ENCODE measurements at places on chromosomes 16 and 17.

GRCh38 chr16:23597003-23597756 is 1.1 kb upstream of the NDUFAB1 start:
- DNase-seq, result peak; percentile 38

GRCh38 chr17:49575679-49576087 is at the start of gene NXPH3:
TSS of gene NXPH3 (plus strand) at chr17:49575871. CDS start at chr17:49576220, 349 bp downstream.
- no peak for DNase-seq

DNA sequence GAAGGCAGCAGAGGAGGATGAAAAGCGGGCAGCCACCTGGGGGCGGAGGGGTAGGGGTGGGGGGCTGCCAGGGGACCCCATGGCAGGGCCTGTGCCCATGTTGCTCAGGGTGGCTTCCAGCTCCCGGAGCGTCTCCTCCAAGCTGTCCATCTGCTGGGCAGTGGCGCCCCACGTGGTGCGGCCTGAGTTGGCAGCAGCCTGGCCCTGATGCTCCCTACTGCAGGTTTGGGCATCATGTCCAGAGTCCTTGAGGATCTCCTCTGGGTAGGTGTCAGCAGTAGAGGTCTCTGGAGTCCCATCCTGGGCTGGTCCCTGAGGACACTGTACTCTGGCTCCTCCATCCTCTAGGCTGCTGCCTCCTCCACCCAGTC is 60.9 kb downstream of the SRCIN1 start:
- no peak for DNase-seq

GRCh38 chr17:39533891-39534290 is 72.6 kb downstream of the CDK12 start:
- DNase-seq, result no peak

DNA sequence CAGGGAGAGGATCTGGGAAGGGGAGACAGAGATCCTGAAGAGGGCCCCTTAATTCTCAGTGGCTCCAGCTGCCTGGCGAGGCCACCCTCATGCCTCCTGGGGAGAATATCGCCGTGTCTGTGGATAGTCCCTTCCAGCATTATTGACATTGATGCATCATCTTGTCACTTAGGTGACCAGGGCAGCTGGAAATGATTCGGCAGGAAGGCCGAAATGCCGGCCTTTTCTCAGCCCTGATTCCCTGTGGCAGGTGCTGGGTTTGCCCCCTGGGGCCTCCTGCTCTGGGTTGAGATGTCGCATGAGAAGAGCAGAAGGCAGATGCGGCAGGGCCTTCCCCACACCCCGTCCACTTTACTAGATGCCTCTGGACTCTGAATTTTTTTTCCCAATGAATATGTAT is 89.5 kb downstream of the RAP1GAP2 start:
- no peak for DNase-seq

- no peak for DNase-seq
Measured at GRCh38 chr17:4220655-4221054, 43.1 kb downstream of the ANKFY1 start.

DNA sequence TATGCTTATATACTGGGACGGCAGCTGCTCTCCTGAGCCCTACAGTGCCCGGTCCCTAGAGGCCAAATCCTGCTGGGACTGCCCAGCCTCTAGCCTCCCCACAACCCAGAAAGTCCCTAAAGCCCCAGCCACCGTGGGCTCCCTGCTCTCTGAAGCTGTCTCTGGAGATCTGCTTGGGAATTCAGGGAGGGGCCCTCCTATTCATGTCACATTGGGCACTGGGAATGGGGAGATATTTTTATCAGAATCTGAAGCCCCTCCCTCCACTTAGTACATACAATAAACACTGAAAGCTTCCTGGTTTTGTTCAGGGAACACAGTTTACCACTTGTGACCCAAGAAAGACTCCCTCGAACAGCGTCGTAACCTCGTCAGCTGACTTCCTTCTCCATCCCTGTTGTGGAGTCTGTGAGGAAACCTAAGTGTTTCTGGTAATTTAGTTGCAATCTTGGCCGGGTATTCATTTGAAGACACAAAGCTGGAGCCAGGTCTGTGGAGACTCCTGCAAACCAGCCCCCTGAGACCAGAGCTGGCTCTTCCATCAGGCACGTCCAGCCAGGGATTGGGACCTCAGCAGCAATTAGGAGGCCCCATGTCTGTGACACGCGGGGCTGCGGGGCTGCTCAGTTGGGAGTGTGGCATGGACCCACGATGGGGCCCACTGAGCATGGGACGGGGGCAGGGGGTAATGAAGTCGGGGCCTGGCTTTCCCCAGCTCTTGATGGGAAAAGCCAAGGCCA is 38.5 kb downstream of the PGS1 start:
- no peak for DNase-seq

- no peak for DNase-seq
Measured at GRCh38 chr16:70302745-70303144, 3.8 kb downstream of the DDX19B start.

- DNase-seq, result no peak
Measured at GRCh38 chr16:75000481-75001081, 1.8 kb downstream of the ZNRF1 start.

GRCh38 chr16:10561425-10561824 is 19.0 kb downstream of the EMP2 start:
- DNase-seq, result no peak

GRCh38 chr17:77189148-77189547 is 48.4 kb downstream of the SEC14L1 start:
- DNase-seq, result no peak

- no peak for DNase-seq
Measured at GRCh38 chr16:11024333-11025053, 80.1 kb downstream of the CLEC16A start.

GRCh38 chr17:27990100-27990499 is 52.4 kb upstream of the NLK start:
- DNase-seq, result no peak

DNA sequence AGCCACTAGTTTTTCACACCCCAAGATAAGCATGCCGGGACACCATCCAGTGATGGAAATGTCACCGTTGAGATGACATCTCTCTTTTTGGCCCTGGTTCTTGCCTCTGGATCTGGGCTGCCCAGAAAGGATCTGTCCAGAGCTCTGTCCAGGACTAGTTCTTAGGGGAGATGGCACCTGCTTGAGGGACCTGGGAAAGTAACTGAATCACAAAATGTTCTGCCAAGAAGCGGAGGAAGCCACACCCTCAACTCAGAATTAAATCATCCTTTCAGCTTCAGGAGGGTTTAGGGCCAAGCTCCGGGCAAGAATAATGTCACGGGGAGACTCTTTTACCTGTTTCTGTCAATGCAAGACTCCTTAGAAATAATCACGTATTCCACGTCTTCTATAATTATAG is 248.6 kb downstream of the MAF start:
- DNase-seq, result no peak

DNA sequence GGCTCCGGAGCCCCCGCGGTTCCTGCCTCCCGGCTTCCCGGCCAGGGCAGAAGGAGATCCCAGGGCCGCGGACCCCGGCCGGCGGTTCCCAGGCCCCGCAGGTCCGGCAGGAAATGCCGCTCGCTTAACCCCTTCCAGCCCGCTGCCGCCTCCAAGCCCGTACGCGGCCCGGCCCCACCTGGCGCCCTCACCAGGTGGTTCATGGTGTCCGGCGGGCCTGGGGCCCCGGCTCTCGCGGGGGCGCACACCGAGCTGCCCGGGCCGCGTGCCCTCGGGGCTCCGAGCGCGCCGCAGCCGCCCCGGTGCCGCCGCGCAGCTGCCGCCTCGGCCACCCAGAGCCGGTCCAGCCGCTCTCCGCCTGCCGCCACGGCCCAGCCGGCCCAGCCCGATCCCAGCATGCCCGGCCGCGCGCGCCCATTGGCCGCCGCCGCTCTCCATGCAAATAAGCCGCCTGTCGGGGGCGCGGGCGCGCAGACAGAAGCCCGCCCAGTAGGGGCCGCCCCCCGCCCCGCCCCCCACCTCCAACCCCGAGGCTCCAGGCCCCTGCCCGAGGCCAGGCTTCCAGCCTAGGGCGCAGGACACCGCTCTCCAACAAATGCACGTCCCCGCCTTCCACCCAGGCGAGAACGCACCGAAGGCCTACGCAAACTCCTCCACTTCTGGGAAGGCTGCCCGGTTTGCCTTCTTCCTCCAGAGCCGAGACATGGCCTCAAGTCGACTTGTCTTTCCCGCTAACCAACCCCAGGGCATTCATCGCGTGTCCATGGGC is at the start of gene BCAR1:
Gene BCAR1, minus strand, starts transcription at position 345 of the 769 bp plus-strand sequence. Its CDS starts 142 bp downstream, at position 203.
- peak; percentile 64 for DNase-seq

- no peak for DNase-seq
Measured at GRCh38 chr17:77684803-77685798, 273.4 kb upstream of the TNRC6C start.

DNA sequence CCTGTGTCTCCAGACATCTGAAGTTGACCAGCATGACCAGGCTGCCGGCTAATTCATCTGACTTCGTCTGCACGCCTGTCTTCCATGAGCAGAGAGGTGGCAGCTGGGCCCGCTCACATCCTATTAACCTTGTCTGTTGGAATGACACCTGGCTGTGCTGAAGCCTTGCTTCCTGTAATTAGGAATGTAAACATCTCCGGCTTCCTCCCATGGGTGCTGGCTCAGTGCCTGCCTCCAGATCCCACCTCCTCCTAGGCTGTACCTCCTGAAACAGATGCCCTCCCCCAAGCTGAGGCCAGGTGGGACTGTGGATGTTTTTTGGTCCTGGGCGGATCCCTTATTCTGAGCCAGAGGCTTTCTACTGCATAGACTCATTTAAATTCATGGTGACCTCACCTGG is 296.3 kb downstream of the HS3ST4 start:
- DNase-seq, result no peak

- DNase-seq, result no peak
Measured at GRCh38 chr17:44170499-44171201, at the start of gene ASB16. TSS of gene ASB16 (plus strand) at chr17:44170704. CDS start at chr17:44170790, 86 bp downstream.

DNA sequence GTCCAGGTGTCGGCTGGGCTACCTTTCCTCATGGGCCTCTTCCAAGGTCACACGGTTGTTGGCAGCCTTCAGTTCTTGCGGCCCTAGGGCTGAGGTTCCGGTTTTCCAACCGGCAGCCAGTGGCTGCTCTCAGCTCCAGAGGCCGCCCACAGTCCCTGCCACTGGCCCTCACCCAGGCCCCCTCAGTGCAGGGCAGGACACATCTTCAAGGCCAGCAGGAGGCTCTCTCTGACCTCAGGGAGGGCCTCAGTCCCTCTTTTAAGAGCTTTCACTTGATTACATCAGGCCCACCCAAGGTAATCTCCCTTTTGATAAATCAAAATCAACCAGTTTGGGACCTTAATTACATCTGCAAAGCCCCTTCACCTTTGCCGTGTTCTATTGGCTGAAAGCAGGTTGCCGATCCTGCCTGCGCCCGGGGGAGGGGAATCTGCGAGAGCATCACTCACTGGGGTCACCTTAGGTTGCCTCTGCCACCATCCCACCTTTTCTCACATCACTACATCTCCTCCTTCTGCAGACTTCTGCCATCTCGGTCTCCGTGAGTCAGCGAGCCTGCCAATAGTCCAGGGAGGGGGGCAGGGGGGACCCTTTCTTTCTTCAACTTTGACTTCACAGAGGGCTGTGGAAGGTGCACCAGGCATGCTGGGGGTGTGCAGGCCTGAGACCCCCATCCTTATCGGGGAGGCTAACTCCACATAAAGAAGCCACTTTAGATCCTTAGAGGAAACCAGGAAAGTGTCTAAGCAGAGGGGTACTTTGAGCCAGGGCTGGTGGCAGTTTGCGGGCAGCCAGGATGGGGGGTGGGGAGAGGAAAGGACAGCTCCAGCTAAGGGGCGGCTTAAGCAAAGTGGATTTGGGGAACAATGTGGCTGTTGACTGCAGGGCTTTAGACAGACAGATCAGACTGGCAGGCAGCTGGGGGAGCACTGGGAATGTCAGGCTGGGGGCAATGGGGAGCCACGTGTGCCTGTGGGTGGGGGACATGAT is 28.8 kb upstream of the NXPH3 start:
- DNase-seq, result no peak

- DNase-seq, result no peak
Measured at GRCh38 chr16:17339764-17340541, 130.8 kb downstream of the XYLT1 start.

- no peak for DNase-seq
Measured at GRCh38 chr16:57489229-57489628, 2.9 kb upstream of the DOK4 start.

- no peak for DNase-seq
Measured at GRCh38 chr17:50181591-50182560, 16.1 kb downstream of the SGCA start.

DNA sequence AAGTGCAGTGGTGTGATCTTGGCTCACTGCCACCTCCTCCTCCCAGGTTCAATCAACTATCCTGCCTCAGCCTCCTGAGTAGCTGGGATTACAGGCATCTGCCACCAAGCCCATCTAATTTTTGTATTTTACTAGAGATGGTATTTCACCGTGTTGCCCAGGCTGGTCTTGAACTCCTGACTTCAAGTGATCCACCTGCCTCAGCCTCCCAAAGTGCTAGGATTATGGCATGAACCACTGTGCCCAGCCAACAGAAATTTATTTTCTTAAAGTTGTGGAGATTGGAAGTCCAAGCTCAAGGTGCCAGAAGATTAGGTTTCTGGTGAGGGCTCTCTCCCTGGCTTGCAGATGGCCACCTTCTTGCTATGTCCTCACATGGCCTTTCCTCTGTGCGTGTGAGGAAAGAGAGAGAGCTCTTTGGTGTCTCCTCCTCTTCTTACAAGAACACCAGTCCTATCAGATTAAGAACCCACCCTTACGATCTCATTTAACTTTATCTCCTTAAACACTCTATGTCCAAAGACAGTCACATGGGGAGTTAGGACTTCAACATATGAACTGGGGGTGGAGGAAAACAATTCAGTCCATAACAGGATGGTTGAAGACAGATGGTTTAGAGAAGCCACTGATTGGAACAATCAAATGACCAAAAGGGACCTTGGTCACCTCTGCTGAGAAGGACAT is 31.8 kb downstream of the C16orf82 start:
- no peak for DNase-seq

- DNase-seq, result no peak
Measured at GRCh38 chr16:55569025-55569424, 2.5 kb downstream of the CAPNS2 start.

- no peak for DNase-seq
Measured at GRCh38 chr17:57354673-57355072, 98.3 kb downstream of the MSI2 start.

DNA sequence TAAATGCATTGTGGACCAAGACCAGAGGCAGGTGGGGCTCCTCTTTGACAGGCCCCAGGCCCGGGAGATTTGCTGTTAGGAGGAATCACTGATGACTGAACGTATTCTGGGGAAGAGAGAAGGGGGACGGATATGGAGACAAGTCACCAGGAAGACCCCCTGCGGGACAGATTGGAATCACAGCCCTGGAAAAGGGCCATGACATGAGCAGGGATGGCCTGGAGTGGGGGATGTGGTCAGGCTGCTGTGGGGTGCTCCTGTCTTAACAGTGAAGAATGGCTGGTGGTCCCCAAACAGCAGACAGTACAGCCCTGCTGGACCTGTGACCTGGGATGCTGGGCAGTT is 23.7 kb upstream of the MGAT5B start:
- no peak for DNase-seq
